ENCODE measurements at places on chromosomes 12 and 14.

- no peak for DNase-seq
These were observed 562 bp downstream of the EAPP start for GRCh38 chr14:34538871-34539406.

DNA sequence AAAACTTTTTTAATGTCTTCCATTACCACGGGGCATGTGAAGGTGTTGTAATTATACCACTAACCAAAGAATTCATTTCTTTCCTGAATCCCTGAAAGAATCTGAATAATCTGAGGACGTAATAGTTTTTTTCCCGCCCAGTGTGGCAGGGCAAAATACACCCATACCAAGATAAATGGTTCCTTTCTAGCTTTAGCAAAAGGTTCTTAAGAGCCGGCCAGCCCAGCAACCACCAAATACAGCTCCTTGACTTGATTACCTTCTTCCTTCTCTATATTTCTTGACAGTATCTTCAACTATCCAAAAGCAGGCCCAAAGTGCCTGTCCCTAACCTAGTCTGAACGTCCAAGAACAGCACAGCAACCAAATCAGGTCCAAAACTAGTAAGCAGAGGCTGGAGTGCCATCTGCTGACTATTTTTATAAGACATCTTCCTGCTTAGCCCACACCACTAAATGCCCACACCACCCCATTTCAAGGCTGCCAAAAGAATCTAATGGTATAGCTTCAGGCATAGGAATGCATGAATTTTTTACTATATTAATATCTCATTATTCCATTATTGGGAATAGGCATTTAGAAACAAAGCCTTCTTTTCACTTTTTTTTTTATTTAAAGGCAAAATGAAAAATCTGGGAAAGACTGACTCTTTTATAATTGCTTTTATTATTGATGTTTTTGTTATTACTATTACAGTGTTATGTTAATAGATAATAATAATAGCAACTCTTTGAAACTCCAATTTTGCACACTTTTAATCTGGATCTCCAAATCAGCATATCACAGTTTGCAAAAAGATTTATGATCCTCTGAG, 524.4 kb downstream of the MED13L start:
- peak; percentile 79 for DNase-seq

DNA sequence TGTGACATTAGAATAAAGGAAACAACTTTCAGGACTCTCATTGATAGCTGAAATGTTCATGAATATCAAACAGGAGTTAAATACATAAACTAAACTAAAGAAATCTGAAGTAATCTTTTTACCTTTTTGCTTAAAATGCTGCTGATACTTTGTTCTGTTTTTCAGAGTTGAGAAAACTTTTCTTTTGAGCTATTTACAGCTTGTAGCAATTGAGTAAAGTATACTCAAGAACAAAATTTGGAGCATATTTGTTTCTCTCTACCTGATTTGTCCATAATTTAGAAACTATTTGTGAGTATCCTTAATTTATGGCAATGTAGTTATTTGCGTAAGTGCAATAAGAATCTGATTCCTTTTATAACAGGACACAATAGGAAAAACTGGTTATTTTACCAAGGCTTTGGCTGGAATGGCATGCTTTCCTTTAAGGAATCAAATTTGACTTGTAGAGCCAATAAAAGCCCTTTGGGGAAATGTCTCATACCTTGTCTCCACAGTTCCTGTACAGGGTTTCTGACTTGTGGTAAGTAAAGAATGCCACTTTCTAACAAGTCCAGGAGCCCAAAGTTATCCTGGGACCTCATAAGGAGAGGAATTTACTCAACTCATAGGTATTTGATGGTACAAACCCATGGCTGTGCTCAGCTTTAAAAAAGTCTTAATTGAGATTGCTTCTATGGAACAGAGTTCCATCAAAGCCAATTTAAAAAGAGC, 195.7 kb downstream of the TMEM117 start:
- DNase-seq, result no peak

GRCh38 chr12:62785941-62786559, 148.9 kb downstream of the PPM1H start:
- peak; percentile 53 for DNase-seq

GRCh38 chr14:94469261-94469660, 6.7 kb downstream of the SERPINA9 start:
- DNase-seq, result no peak
